ENCODE measurements at places on chromosomes 6 and 20.

- DNase-seq, result no peak
Observed at GRCh38 chr6:53398247-53399026, 49.7 kb upstream of the ELOVL5 start.

DNA sequence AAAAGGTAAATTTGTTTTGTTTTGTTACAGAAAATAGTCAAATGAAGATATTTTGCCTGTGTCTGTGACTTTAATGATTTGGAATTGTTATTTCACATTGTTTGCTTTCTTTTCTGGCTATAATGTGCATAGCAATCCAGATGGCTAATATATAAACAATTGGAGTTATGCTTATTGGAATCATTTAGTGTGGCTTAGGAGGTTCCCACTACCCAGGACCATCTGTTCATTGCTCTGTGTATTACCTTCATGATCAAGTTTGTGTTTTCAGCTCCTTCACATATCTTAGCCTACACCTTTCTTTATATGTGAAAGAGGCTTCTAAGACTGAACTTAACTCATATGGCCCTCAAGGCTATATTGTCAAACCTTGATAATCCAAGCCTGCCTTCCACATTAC lies 232.9 kb downstream of the BCKDHB start:
- DNase-seq, result no peak

- no peak for DNase-seq
Observed at GRCh38 chr6:3285049-3285639, 26.4 kb downstream of the PSMG4 start.

- DNase-seq, result no peak
Observed at GRCh38 chr6:29737707-29738630, 14.7 kb downstream of the HLA-F start.

DNA sequence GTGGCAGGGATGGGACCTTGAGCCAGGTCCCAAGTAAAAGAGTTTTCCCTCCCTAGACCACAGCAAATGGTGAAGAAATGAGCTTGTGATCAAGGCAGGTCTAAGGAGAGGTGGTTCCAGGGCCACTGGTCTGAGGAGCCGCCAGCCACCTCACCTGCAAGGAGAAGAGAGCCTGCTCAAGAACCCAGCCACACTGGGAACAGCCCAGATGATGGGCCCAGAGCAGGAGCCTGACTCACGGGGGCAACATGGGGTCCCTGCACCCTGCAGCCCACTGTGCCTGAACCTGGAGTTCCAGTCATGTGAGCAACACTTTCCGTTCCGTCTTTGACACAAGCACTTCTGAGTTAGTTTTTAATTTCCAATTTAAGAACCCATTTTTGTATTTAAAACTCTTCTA lies 204.5 kb upstream of the CDH4 start:
- no peak for DNase-seq
